Suprapubic skin (tissue), 4 donors: ENCODE measurements at places on chromosomes 12 and 14.

DNA sequence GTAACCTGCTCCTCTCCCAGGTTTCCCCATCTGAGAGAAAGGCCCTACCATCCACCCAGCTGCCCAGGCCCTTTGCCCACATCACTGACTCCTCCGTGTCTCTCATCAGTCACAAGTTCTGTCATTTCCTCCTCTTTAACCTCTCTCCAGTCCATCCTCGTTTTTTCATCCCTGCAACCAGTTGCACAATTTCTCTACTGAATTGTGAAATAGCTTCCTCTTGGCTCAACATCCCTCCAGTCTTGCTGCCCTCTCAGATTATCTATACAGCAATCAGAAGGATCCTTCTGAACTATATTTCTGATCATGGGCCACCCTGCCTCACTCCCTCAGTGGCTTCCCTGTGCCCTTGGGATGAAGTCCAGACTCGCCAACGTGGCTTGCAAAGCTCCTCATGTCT lies 6.8 kb downstream of the FAM161B start:
- no peak for DNase-seq

GRCh38 chr14:44988694-44989093 lies 26.7 kb downstream of the TOGARAM1 start:
- no peak for DNase-seq

GRCh38 chr14:74301594-74302151 lies 1.1 kb downstream of the ABCD4 start:
- DNase-seq = no peak

DNA sequence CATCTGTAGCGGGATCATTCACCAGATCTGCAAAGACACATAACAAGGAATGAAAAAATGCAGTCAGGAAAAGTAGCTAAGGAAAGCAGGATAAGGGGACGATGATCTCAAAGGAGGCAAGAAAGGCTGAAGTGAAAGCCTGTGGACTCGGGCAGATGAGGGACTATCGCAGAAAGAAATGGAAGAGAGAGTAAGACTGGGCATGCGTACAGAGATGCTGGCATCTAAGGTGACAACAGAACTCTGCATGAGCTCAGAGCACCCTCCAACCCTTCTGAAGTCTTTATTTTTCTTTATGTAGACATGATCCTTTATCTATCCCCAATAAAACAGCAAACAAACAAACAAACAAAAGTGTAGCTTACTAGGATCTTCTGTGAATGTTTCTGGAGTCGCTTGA lies 7.2 kb downstream of the MFAP5 start:
- DNase-seq = no peak

DNA sequence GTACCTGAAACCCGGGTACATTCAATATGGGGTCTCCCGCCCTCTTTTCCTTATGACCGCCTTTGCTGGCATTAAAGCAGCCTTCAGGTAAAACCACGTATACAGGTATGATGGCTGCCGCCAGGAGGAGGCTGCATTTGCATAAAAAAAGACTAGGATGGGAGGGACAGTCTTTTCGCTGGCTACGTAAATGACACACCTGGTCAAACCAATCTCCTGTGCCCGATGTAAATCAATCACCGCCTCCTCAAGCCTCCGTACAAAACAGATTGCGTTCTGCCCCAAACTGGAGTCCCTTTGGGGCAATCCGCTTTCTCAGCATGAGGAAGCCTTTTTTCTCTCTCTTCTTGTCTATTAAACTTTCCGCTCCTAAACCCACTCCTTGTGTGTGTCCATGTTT lies 8.1 kb upstream of the ALDH1L2 start:
- DNase-seq = no peak

DNA sequence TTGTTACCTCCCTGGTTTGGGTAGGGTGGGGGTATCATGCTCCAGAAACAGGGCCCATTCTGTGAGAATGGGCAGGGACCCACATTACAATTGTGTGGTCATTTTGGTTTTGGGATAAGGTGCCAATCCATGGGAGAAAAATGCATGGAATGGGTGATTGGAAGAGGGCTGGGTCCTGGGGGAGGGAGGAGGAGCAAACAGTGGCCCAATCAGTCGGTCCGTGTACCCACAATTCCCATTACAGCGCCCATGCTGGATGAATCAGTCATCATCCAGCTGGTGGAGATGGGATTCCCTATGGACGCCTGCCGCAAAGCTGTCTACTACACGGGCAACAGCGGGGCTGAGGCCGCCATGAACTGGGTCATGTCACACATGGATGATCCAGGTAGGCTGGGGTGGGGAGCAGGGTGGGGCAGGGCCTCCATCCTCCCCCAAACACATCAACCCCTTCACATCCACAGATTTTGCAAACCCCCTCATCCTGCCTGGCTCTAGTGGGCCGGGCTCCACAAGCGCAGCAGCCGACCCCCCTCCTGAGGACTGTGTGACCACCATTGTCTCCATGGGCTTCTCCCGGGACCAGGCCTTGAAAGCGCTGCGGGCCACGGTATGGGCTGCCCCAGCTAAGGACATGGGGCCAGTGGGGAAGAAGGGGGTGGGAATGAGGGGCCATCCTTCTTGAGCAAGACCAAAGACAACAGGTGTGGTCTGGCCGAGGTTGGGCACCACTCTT lies 3.6 kb upstream of the TPI1 start:
- no peak for DNase-seq

- no peak for DNase-seq
These were observed 141.3 kb downstream of the ERC1 start for GRCh38 chr12:1132311-1132710.

DNA sequence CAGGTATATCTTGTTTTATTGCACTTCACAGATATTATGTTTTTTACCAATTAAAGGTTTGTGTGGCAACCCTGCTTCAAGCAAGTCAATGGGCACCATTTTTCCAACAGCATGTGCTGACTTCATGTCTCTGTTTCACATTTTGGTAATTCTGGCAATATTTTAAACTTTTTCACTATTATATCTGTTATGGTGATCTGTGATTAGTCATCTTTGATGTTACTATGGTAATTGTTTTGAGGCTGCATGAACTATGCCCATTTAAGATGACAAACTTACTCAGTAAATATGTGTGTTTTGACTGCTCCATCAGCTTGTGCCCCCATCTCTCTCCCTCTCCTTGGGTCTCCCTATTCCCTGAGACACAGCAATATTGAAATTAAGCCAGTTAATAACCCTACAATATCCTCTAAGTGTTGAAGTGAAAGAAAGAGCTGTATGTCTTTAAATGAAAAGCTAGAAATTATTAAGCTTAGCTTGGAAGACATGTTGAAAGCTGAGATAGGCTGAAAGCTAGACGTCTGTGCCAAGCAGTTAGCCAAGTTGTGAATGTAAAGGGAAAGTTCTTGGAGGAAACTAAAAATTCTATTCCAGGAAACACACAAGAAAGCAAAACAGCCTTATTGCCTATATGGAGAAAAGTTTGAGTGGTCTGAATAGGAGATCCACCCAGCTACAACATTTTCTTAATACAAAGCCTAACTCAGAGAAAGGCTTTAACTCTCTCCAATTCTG lies 365.1 kb downstream of the ATP23 start:
- no peak for DNase-seq

DNA sequence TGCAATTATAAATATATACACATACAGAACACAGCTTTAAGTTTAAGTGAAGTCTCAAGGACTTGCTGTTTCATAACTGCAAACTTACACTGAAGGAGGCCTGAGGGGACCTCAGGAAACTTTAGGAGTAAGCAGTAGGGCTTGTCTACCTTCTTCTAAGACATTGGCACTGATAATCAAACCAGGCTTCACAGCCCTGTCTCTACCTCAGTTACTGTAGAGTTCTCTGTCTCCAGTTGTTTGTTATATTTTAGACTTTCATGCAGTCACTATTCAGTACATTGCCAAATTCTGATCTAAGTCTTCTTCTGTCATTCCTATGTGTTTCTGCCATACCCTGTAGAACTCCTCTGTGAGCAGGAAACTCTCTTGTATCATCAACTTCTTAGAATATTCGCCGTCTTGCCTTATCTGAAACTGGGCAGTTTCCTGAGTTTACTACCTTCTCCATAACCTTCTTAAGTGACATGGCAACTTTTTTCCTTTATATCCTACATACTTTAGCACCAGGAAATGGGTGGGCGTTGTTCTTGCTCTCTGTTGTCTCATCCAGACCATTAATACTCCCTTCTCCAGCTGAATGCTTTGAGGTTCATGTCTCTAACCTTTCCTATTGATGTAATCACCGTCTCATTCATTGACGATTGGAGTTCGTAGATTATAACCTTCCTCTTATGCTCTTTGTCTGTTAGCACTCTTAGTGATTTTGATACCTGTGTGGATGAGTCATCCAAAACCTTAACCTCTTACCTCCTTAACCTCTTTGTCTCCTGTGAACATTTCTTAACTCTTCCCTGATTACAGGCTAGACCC lies 11.4 kb downstream of the APAF1 start:
- no peak for DNase-seq

GRCh38 chr12:3154006-3154405 lies 76.8 kb downstream of the TSPAN9 start:
- DNase-seq = no peak

DNA sequence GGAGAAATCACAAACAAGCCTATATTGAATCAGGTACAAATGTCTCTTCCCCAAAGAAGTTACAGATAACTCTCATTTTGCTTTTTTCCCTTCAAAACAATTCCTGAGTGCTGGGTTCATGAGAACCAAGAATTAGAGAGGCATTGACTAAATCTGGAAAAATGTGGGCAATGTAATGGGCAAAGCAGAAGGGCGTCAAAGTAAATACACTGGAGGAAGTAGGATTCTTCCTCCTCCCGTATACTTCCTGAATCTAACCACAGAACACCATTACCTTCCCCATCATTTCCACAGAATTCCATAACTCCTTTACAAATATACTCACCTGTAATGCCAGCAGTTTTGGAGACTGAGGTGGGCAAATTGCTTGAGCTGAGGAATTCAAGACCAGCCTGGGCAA lies 3.0 kb upstream of the RBMS2 start:
- no peak for DNase-seq

DNA sequence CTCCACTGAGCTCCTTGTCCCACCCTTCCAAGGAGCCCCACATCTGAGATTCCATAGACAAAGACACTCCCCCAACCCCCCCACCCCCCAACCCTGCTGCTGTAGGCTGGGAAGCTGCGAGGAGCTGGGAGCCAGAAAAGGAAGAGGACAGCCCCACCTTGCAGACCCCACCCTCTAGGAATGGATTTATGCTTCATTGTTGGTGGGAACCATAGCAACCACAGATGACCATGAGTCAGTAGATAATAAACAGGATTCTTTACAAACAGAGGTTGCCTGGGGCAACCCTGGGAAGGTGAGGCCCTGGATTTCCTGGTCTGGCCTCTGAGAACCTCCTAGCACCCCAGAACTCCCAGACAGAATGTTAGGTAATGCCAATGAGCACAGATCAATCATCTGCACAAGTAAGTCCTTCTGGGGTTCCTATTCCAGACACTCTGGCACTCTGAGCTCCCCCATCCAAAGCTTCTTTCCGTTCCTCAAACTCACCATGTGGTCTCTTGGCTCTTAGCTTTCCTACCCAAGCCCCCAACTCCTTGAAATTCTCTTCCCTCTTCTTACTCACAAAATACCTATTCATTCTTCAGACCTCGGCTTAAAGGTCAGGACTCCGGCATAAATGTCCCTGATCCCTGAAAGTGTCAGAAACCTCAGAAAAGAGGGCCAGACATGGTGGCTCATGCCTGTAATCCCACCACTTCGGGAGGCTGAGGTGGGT lies 15.2 kb upstream of the PLEKHG6 start:
- DNase-seq = no peak

GRCh38 chr14:52949711-52950409 lies 990 bp downstream of the FERMT2 start:
- no peak for DNase-seq

GRCh38 chr12:115267464-115267863 lies 583.5 kb upstream of the TBX3 start:
- DNase-seq = no peak

GRCh38 chr14:78519863-78520262 lies 349.7 kb downstream of the NRXN3 start:
- no peak for DNase-seq

GRCh38 chr12:27635349-27635972 lies 60.8 kb upstream of the REP15 start:
- DNase-seq = no peak

GRCh38 chr12:126998747-126999285 lies 1268.2 kb upstream of the TMEM132C start:
- no peak for DNase-seq

DNA sequence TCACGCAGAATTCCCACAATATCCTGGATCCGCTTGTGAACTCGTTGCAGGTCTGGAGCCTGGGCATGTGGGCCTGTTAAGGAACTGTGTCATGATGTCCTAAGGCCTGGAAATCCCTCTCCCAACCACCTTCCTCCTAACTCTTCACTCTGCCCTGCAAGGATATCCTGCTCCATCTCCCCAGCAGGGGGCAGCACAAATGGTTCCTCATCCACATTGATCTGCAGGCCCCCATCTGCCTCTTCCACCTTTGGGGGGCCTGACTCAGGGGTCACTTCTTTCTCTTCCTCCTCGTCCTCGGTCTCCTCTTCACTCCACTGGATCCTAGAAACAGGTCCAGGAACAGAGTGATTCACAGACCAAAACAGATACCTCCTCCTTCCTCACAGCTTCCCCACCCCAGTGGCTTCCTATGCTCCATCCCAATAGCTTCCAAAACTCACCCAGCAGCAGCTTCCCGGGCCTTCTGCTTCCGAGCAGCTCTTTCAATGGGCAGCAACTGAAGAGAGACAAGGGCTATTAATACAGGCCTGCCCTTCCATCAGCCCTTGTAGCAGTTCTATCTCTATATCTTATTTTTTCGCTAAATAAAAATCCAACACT lies 4.5 kb downstream of the NOP2 start:
- DNase-seq = no peak

GRCh38 chr12:27869567-27869966 lies 89.5 kb upstream of the MANSC4 start:
- DNase-seq = no peak

DNA sequence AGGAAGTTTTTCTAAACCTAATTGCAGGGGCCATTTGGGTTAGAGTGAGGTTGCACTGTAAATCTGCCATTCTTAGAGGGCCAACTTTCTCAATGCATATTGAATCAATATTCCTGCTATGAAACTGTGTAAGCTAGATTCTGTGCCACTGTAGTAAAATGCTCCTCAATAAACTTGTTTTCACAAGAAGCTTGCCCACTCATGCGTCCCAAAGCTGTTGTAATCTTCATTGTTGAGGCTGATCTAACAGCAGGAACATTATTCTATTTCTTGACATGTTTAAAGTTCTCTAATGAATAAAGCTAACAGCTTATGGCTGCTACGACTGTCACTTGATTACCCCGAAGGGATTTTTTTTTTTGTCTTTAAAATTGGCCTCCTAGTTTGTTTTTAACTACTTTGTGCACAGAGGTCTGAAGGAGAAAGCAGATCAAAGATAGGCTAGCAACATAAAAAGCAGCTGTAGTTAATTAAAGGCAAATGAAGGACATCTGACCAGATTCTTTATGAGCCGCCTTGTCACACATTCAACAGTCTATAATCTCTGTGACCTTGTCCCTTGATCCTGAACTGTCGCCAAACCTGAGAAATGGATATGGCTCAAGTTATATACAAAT lies 243.7 kb downstream of the PAX9 start:
- no peak for DNase-seq
